Effector CD4-positive, alpha-beta T cell (primary cell): ENCODE measurements at places on chromosomes 3 and 15.

GRCh38 chr3:68067314-68067713 is 412.9 kb upstream of the SUCLG2 start:
- DNase-seq = no peak

GRCh38 chr3:147987549-147987948 is 578.4 kb downstream of the ZIC1 start:
- no peak for DNase-seq

- no peak for DNase-seq
Observed at GRCh38 chr3:184022323-184022722, 4.6 kb upstream of the ABCC5 start.

- no peak for DNase-seq
Observed at GRCh38 chr3:197499427-197499826, 56.3 kb downstream of the BDH1 start.

GRCh38 chr3:137205394-137206045 is 247.7 kb downstream of the IL20RB start:
- DNase-seq = no peak
